ENCODE measurements at places on chromosomes 11 and 22.
A peak's percentile ranks its signal among the peaks of the same experiment; 100 is the strongest.

DNA sequence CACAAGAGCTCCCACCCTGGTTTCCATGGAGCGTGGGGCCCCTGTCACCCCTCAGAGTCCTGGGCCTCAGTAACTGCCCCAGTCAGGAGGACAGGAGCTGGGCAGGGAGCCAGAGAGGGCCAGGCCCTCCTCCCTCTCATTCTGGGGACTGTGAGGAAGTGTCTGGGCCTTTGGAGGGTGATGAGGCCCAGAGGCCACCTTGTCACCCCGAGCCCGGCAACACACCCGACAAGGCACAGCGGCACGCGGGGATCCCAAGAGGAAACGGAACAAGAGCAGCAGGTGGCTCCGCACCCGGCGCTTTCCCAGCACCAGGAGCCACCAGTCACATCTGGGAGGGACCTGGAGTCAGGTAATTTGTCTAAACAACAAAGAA, 72.1 kb downstream of the CELSR1 start:
- peak; percentile 33 for DNase-seq

DNA sequence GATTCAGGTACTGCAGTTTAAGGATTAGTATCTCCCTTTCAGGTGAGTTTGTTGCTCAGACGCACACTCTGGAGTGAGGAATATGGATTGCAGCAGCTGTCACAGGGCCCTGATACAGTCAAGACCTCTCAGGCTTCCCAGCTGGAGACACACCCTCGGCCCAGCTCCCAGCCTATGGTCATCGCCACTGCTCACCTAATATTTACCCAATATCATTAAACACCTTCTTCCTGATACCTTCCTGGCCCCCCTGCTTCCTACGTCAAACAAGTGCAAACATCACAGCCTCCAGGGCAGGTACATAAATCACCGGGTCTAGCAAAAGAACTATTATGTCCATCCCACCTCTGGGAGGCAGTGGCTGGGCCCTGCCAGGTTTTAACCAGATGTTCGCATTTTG, 213.3 kb downstream of the MN1 start:
- DNase-seq: peak; percentile 1

GRCh38 chr22:38075105-38075825, 8.7 kb downstream of the SLC16A8 start:
- no peak for DNase-seq

- DNase-seq: no peak
Observed at GRCh38 chr11:96481204-96481603, 91.4 kb downstream of the JRKL start.

DNA sequence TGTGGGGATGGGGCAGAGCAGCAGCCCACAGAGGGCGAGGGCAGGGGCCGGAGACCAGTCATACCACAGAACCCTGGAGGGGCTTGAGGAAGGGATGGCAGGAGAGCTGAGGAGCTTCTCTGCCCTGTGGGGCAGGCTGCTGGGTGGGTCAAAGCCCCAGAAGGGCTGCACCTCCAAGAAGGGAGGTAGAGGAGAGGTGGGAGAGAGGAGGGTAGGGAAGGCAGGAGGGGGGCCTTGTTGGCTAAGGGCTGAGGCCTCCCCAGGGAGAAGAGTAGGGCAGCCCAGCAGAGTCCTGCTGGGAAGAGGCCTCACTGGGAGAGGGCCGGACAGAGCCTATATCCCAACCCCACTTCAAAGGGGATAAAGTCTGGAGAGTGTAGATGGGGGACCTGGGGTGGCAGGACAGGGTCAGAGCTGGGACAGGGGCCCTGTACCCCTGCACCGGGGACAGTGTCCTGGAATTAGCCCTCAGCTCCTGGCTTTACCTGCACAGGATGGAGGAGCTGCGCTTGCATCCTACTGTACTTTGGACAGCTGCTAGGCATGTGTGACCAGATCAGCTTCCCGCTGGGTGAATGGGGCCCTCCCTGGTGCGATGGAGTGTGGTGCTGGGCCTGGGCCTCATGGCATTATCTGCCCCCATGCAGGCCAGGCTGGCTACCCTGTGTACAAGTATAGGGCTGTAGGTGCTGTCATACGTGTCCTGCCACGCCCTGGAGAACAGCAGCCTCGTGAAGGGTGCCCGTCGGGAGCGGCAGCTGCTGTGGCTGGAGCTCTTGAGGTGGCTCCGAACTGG, 7.3 kb downstream of the DGCR6L start:
- DNase-seq: no peak

GRCh38 chr11:47489395-47489755, 40.4 kb upstream of the RAPSN start:
- DNase-seq: no peak

DNA sequence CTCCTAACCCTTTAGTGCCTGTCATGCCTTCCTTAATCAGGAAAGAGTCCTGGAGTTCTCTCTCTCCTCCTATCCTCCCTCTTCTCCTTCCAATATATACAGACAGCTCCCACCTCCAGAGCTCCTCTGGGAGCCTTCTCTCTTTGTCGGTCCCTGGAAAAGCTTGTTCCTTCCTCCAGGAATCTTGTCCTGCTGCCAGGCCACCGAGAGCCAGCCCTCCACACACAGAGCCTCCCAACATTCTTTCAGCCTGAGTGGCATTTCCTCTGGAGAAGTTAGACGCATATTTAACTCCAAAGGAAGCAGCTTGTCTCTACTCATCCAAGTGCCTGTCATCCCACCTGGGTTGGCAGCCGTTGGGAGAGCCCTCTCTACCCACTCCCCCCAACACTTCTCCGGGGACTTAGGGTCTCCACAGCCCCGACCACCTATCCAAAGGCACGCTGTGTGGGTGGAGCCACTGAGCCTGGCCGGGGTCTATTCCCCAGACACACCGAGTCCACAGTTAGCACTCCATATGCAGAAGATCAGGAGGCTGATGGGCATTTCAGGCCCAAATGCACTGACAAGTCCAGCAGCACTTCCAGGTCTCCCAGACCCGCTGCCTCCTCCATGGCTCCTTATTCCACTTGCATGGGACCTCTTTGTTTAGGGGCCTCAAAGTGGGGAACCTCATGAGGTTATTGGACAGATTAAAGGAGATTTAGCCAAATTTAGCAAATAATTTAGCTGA, 31.1 kb downstream of the DKK3 start:
- DNase-seq: no peak

GRCh38 chr22:37022483-37023337, 3.2 kb downstream of the MPST start:
- DNase-seq: no peak

- no peak for DNase-seq
Observed at GRCh38 chr11:35133656-35134055, 5.3 kb upstream of the CD44 start.

DNA sequence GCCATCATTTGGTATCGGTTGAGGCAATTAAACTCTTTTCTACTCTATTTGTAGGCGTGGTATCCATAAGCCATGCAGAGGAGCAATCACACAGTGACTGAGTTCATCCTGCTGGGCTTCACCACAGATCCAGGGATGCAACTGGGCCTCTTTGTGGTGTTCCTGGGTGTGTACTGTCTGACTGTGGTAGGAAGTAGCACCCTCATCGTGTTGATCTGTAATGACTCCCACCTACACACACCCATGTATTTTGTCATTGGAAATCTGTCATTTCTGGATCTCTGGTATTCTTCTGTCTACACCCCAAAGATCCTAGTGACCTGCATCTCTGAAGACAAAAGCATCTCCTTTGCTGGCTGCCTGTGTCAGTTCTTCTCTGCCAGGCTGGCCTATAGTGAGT, 8.4 kb downstream of the OR9G4 start:
- no peak for DNase-seq

GRCh38 chr11:9143721-9144120, 52.3 kb upstream of the SCUBE2 start:
- no peak for DNase-seq

DNA sequence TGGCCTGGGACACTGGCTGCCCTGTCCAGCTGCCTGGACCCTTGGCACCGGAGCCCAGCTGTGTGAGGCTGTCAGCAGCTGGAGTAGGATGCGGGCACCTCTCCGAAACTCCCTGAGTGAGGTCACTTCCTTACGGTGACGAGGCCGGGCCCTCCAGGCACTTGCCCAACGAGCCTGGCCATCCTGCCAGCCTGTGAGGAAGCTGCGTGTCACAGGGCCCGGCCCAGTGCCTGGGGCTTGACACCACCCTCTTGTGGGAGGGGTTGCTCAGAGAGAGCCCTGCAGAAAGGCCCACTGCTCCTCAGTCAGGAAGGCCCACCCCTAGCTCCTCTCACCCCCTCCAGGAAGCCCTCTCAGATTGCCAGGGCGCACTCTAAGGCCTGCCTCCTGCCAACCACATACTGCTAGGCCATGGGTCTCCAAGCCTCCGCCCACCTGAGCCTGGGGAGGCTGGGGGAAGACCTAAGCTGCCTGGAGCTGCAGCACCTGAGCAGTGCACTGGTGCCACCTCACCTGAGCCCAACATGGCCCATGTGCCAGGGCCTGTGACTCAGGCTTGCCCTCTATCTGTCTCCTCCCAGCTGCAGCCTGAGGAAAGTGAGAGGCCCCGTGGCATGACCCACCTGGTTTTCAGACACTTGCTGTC, 4.3 kb upstream of the PHLDA2 start:
- DNase-seq: peak; percentile 97

All from DMS53 (cell line).